Sigmoid colon (tissue), 7 donors: ENCODE measurements at places on chromosomes 16 and 17. TPM values are rescaled to one million over a fixed set of nuclear protein-coding genes. Genes with fewer than 3 reads are reported as not detected.

Gene ST6GALNAC1
- total RNA-seq, result 3.6 TPM

Gene DHRS7C
- not detected for total RNA-seq

Gene ABCA10
- total RNA-seq, result 9.3 TPM

Gene TUBD1
- total RNA-seq, result 13.9 TPM

Gene MARCHF10
- total RNA-seq, result 0.27 TPM

Gene C16orf92
- not detected for total RNA-seq

Gene KRTAP1-5
- not detected for total RNA-seq
